ENCODE measurements at places on chromosomes 13 and 19. TPM values are rescaled to one million over a fixed set of nuclear protein-coding genes. Genes with fewer than 3 reads are reported as not detected.
A peak's percentile ranks its signal among the peaks of the same experiment; 100 is the strongest.

The HIPK4 gene
- total RNA-seq: not detected

The CTXN1 gene
- total RNA-seq: not detected

The VSTM2B gene
- total RNA-seq: not detected

The FCAR gene
- total RNA-seq: 0.70 TPM

The PCDH9 gene
- total RNA-seq: 0.50 TPM

The FBL gene
- 255 TPM for total RNA-seq

The SCGB2B2 gene
- total RNA-seq: 0.82 TPM

The CYP2A6 gene
- total RNA-seq: not detected

DNA sequence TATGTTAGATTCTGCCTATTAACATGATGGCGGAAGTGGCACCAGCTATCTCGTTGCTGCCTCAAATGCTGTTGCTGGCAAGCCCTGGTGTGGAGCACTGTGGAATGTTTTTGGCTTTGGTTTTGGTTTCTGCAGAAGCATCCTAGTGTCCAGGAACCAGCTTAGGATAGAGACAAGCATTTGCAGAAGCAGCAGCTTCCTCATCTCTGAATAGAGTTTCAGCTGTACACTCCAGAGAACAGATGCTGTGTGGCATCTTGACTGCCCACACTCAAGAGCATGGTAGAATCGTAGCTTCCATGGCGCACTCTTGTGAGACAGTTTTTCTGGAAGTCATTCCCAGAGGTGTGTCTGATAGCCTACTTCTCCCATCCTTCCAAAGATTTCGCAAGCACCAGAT, 145.3 kb upstream of the RXFP2 start:
- no peaks in the 10 kb centered on the region for H3K36me3 ChIP-seq
- DNase-seq: no peak
- H3K4me1 ChIP-seq: no peaks in the 10 kb centered on the region
- no peak overlapping the region for H3K4me3 ChIP-seq
- peaks cover 11% of the 10 kb centered on the region for H3K27me3 ChIP-seq

- no peak for DNase-seq
- H3K36me3 ChIP-seq: peaks cover 2% of the 10 kb centered on the region
- no peak overlapping the region for H3K27ac ChIP-seq
- no peaks in the 10 kb centered on the region for H3K27me3 ChIP-seq
These were observed 6.1 kb downstream of the STK11 start for GRCh38 chr19:1211494-1212234.

- H3K27me3 ChIP-seq: no peaks in the 10 kb centered on the region
- H3K36me3 ChIP-seq: no peaks in the 10 kb centered on the region
- H3K27ac ChIP-seq: no peak overlapping the region
- no peaks in the 10 kb centered on the region for H3K4me1 ChIP-seq
- DNase-seq: no peak
These were observed 207.7 kb upstream of the DACH1 start for GRCh38 chr13:72074663-72075062.

GRCh38 chr19:58400316-58400915, 5.0 kb downstream of the RNF225 start:
- peaks cover 13% of the 10 kb centered on the region for H3K4me1 ChIP-seq
- H3K27me3 ChIP-seq: peaks cover 8% of the 10 kb centered on the region
- no peaks in the 10 kb centered on the region for H3K36me3 ChIP-seq
- DNase-seq: no peak
- peak overlapping the region; percentile 90 for H3K27ac ChIP-seq
- H3K4me3 ChIP-seq: peak overlapping the region; percentile 90

DNA sequence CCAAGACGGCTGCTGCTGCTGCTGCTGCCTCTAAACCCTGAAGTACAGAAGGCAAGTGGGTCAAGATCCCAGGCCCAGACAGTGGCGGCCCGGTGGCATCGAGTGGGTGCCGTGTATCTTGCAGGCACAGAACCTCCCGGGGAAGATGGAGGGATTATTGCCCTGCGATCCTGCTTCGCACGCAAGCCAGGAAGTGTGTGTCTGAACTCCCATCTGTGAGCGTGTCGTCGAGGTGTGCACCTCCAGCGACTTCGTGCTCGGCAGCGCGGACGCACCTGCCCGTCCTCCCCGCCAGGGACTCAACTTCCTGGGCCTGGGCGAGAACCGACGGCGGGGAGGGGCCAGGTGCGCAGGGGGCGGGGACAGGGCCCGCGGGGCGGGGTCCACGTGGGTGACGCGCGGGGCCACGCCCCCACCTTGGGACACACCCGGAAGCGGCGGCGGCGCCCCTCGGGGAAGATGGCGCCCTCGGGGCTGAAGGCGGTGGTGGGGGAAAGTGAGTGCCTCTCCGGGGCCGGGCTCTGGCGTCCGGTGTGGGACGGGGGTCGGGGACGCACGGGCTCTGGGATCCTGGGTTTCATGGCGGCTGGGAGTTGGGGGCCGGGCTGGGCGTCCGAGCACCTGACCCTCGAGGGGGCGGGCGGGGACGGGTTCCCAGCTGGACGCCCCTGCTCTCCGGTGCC, at the start of gene STXBP2:
TSS of gene STXBP2 (plus strand) at position 420 of the 683 bp plus-strand sequence. CDS start at position 460, 40 bp downstream.
- DNase-seq: peak; percentile 92
- H3K4me1 ChIP-seq: peaks cover 16% of the 10 kb centered on the region
- H3K27me3 ChIP-seq: no peaks in the 10 kb centered on the region
- peak within 1 kb of the TSS; percentile 83 for H3K27ac ChIP-seq

- H3K27me3 ChIP-seq: peaks cover 5% of the 10 kb centered on the region
- H3K36me3 ChIP-seq: no peaks in the 10 kb centered on the region
- no peak overlapping the region for H3K4me3 ChIP-seq
- no peak for DNase-seq
These were observed 16.4 kb downstream of the FREM2 start for GRCh38 chr13:38703255-38703654.

DNA sequence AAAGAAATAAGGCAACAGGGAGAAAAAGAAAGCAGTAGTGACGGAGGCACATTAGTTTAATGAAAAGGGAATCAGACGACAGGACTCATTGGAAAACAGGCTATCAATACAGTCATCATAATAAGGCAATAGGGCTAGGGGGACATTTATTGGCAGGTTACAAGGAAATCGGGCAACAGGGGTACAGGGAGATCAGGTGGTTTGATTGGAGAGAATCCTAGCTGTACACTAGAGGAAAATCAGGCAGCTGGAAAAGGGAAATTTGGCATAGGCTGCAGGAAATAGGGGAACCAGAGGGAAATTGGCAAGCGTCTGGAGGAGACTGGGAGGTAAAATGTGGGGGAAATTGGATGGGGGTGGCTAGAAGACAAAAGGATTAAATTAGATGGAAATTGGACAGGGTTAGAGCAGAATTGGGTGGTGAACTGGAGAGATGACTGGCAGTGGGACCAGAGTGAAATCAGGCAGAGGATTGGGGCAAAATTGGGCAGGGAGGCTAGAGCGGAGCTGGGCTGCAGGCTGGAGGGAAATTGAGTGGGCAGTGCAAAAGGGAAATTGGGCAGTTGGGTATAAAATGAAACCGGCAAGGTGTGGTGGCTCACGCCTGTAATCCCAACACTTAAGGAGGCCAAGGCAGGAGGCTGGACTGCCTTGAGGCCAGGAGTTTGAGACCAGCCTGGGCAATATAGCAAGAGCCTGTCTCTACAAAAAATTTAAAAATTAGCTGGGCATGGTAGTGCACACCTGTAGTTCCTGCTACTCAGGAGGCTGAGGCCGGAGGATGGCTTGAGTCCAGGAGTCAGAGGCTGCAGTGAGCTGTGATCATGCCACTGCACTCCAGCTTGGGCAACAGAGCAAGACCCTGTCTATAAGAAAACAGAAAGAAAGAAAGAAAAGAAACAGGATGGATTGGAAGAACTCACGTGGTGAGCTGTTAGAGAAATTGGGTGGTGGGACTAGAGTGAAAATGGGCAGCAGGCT, 7.4 kb downstream of the LRFN3 start:
- H3K4me1 ChIP-seq: peaks cover 30% of the 10 kb centered on the region
- peaks cover 19% of the 10 kb centered on the region for H3K36me3 ChIP-seq
- no peaks in the 10 kb centered on the region for H3K27me3 ChIP-seq

DNA sequence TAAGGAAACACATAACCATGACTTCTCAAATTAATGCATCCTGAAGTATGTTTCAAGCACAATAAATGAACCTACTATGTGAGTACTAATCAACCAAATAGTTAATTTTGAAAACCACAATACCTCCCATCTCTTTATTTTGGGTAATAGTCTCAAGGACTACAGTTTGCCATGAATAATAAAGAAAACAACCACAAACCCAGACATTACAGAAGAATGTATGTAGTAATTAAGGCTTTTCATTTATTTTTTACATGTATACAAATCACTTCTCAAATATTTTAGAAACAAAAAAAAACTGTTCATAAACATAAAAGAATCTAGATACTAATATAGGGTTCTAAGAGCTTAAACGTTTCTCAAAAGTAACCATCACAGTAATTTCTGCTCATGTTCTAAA, 6.8 kb downstream of the KATNAL1 start:
- H3K27ac ChIP-seq: peak overlapping the region; percentile 32
- DNase-seq: no peak
- H3K4me3 ChIP-seq: no peak overlapping the region
- H3K36me3 ChIP-seq: peaks cover 2% of the 10 kb centered on the region
- no peaks in the 10 kb centered on the region for H3K27me3 ChIP-seq
- H3K4me1 ChIP-seq: peaks cover 19% of the 10 kb centered on the region

- H3K27ac ChIP-seq: no peak overlapping the region
- H3K4me3 ChIP-seq: peak overlapping the region; percentile 49
- no peaks in the 10 kb centered on the region for H3K36me3 ChIP-seq
- no peaks in the 10 kb centered on the region for H3K27me3 ChIP-seq
- H3K4me1 ChIP-seq: peaks cover 3% of the 10 kb centered on the region
These were observed 218.9 kb upstream of the EDNRB start for GRCh38 chr13:78137404-78138142.

GRCh38 chr19:17086834-17087233, 11.3 kb downstream of the MYO9B start:
- H3K36me3 ChIP-seq: no peaks in the 10 kb centered on the region
- H3K4me3 ChIP-seq: no peak overlapping the region
- H3K4me1 ChIP-seq: peaks cover 41% of the 10 kb centered on the region

DNA sequence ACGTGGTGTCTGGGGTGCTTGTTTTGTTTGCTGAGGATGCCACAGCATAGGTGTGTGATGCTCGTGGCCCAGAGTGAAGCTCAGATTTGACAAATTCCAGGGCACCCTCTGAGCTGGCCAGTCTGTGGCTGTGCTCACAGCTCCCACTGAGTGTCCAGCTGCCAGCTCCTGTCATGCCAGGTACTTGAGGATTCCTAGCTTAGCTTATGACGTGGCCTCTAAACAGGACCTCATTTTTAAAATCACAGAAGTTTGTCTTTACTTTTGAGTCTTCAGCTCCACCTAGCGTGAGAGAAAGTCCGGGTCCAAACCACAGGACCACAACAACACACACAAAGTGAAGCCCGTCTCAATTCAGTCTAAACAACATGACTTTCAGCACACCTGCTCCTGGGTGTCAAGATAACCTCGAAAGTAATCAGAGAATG, 117.3 kb downstream of the RAB20 start:
- H3K4me1 ChIP-seq: peaks cover 3% of the 10 kb centered on the region
- H3K27me3 ChIP-seq: peaks cover 76% of the 10 kb centered on the region
- H3K36me3 ChIP-seq: peaks cover 3% of the 10 kb centered on the region
- no peak overlapping the region for H3K4me3 ChIP-seq
- no peak for DNase-seq
- H3K27ac ChIP-seq: no peak overlapping the region

GRCh38 chr13:109403012-109403421, 383.4 kb downstream of the IRS2 start:
- H3K4me1 ChIP-seq: no peaks in the 10 kb centered on the region
- H3K27me3 ChIP-seq: peaks cover 10% of the 10 kb centered on the region

DNA sequence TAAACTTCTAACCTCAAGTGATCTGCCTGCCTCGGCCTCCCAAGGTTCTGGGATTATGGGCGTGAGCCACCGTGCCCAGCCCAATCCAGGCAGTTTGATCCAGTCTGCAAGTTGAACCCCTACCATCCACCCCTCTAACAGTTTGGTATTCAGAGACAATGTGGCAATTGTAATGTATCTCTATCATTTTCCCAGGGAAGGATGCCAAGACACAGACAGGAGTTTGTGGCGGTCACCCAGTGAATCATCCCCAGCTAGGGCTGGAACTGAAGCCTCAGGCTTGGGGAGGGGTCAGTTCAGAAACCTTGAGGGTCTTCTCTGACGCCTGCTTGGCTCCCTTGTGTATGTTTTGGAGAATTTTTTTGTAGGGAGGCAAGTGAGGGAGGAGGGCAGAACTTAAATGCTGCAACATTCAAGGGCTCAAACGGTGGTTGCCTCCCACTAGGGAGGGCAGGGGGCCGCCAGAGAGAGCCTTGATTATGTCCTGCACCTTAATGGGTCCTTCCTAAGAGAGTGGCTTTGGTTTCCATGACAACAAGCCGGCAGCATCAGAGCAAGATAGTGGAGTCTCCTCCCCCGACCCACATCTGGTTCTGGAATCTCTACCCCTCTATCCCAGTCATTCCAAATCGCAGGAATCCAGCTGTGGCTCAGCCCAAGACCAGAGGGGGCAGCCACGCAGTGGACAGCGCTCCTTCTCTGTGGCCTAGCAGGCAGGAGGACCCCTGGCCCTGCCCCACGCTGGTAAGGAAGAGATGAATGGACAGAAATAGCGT, 14.9 kb upstream of the FEM1A start:
- peaks cover 4% of the 10 kb centered on the region for H3K36me3 ChIP-seq
- peaks cover 67% of the 10 kb centered on the region for H3K27me3 ChIP-seq
- no peak overlapping the region for H3K27ac ChIP-seq

- H3K27me3 ChIP-seq: no peaks in the 10 kb centered on the region
- H3K27ac ChIP-seq: peak overlapping the region; percentile 98
- no peak for DNase-seq
- peaks cover 2% of the 10 kb centered on the region for H3K36me3 ChIP-seq
These were observed 2.1 kb downstream of the ZNF91 start for GRCh38 chr19:23393121-23393520.

DNA sequence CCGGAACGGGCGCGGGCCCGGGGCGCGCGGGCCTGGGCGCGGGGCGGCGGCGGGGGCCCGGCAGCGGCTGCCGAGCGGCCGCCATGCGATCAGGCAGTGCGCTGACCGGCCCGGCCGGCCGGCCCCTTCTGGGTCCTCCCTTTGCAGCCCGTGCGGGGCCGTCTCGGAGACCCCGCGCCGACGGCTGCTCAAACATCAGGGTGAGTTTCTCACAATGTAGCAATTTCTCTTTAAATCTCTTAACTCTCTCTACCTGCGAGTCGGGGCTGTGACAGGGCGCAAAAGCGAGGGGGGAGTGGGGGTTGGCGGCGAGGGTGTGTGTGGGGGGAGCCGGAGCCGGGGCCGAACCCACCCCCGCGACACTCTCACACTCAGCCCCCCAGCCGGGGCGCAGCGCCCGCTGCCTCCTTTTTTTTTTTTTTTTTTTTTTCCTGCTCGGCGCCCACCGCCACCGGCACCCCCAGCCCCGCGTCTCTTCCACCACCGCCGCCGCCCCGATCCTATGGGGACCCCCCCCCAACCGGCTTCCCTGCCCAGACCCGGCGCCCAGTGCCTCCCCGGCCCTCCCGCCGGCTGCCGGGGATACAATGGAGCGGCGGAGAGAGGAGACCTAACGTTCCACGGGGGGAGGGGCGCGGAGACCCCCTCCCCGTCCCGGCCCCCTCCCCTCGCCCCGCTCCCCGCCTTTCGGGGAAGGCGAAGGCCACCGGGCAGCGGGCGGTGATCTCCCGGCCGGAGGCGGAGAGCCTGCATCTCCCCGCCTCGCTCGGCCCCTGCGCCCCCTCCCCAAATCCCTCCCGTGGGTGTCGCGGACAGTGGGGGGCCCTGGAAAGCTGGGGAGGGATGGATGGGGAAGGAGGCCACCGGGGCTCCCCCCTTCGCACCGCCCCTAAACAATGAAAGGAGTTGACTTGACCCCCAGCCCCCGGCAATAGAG, at the start of gene BICRA:
TSS of gene BICRA (plus strand) at position 166 of the 937 bp plus-strand sequence. CDS start 64,441 bp downstream, outside the sequence.
- no peaks in the 10 kb centered on the region for H3K27me3 ChIP-seq

Measured in T-helper 17 cell (primary cell).